T-cell (primary cell): ENCODE measurements at places on chromosomes 16 and 17. TPM values are rescaled to one million over a fixed set of nuclear protein-coding genes. Genes with fewer than 3 reads are reported as not detected.

MPO gene
- 1.9 TPM for total RNA-seq

RHBDL1 gene
- total RNA-seq = 2.5 TPM

ALOXE3 gene
- 1.2 TPM for total RNA-seq

KRT27 gene
- not detected for total RNA-seq

NAGS gene
- 2.1 TPM for total RNA-seq

GRCh38 chr16:66857437-66857836 lies 13.2 kb downstream of the CA7 start:
- DNase-seq = no peak

DNA sequence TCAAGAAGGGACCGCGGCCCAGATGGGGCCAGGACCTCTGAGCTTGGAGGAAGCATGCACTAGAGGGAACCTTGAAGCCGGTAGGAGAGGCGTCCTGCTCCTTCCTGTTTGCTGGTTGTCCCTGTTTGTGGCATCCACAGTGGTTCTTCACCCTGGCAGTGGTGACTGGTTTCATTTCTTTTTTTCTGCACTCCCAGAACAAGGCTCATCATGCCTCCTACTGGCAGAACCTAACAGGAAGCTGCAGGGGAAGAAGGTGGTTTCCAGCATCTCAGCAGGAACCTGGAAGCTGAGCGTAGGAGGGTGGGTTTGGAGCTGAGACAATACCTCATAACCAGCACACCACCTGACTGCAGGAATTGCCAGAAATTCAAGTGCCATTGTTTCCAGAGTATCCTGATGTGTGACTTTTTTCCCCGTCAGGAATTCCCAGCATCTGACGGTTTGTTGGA lies 5.8 kb downstream of the TMEM231 start:
- DNase-seq = peak; percentile 14

- no peak for DNase-seq
Observed at GRCh38 chr16:80664786-80665185, 124.0 kb downstream of the DYNLRB2 start.

- no peak for DNase-seq
Observed at GRCh38 chr16:13021996-13022395, 120.6 kb downstream of the SHISA9 start.

GRCh38 chr16:29835926-29836325 lies 15.7 kb downstream of the MVP start:
- DNase-seq = no peak

DNA sequence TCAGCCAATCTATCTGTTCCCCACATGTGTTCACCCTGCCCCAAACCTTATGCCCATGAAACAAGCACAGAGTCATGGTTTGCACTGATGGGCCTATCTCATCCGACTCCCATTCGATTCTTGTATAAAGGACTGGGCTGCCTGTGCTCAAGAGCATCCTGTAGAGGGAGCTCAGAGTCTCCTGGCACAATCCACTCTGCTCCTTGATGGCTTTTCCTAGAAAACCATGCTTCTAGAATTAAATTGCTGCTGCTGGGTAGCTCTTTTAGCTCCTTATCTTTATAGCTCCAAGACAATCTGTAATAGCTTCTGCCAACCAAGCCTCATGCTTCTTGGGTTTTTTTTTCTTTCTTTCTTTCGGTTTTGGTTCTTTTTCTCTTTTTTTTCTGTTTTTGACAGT lies 9.7 kb downstream of the ZNF19 start:
- no peak for DNase-seq

- no peak for DNase-seq
Observed at GRCh38 chr17:79000396-79001189, 9.0 kb downstream of the CANT1 start.

GRCh38 chr17:79165756-79166473 lies 91.3 kb downstream of the ENGASE start:
- no peak for DNase-seq

- no peak for DNase-seq
Observed at GRCh38 chr17:10052106-10052813, 146.1 kb downstream of the GAS7 start.

DNA sequence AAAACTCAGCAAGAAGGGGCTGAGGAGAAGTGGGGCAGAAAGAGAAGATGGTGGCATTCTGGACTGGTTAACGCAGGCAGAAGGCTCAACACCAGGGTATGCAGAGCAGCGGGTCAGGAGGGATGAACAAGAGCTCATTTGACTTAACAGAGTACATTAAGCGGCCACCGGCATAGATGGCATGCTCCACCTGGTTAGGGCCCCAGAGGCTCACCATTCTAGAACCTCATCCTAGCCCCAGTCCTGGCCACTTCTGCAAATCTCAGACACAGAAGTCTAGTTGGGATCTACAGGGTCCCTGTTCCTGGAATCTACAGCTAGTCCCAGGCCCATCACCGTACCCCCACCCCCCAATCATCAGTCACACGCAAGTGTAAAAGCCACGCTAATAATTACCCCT lies 1.7 kb upstream of the MYO1C start:
- no peak for DNase-seq

GRCh38 chr16:57999366-57999970 lies 1.0 kb downstream of the ZNF319 start:
- peak; percentile 26 for DNase-seq
